ENCODE measurements at places on chromosomes 7 and 10.

- no peak for DNase-seq
Observed at GRCh38 chr10:29992914-29993313, 66.5 kb downstream of the JCAD start.

- DNase-seq, result no peak
Observed at GRCh38 chr10:24177636-24178035, 31.3 kb upstream of the KIAA1217 start.

DNA sequence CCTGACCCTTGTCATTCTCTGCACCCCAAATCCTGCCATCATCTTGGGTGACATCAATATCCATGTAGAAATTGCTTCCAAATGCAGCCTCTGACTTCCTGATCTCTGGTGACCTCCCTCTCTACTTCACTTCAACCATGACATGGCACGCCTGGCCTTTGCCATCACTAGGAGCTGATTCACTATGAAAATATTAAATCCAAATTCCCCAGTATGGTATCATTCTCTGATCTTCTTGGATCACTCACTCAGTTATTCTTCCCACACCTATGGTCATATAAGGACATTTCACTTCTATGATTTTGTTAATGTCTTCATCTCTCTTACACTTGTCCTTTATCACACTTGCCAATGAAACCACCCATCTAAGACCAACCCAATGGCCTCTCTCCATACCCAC is 73.7 kb upstream of the ODAD2 start:
- DNase-seq, result no peak

- DNase-seq, result no peak
Observed at GRCh38 chr10:94232711-94233383, 129.9 kb downstream of the NOC3L start.

GRCh38 chr10:101092881-101093354 is 31.1 kb downstream of the KAZALD1 start:
- DNase-seq, result no peak

GRCh38 chr7:50379082-50379481 is 71.1 kb downstream of the FIGNL1 start:
- peak; percentile 72 for DNase-seq

DNA sequence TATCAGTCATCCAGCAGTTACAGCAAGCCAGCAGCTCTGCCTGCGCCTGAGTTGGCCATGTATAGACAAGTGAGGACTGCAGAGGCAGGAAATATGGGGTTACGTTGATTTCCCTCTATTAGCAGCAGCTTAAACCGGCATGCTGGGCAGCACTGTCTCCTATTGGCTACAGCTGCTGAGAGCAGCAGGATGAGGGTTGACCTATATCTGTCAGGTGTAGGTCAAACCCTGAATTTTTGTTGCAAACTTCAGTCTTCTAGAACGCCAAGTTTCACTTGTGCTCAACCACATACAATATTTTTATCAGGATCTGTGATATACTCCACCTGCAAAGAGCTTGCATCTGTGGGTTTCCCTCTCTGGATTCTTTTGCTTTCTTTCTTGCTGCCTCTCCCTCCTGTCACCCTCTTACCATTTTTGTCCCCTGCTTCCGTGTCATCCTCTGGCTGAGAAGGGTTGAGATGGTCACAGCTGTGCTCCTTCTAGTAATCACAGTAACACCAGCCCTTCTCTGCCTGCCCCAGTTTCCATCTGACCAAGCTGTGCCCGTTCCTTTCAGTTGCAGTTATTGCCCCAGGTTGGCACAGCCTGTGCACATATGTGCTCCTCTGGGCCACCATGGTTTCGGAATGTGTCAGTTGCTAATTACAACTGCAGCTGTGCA is 23.8 kb upstream of the GLCCI1 start:
- no peak for DNase-seq

GRCh38 chr10:31623466-31623865 is 304.4 kb downstream of the ZEB1 start:
- DNase-seq, result no peak

DNA sequence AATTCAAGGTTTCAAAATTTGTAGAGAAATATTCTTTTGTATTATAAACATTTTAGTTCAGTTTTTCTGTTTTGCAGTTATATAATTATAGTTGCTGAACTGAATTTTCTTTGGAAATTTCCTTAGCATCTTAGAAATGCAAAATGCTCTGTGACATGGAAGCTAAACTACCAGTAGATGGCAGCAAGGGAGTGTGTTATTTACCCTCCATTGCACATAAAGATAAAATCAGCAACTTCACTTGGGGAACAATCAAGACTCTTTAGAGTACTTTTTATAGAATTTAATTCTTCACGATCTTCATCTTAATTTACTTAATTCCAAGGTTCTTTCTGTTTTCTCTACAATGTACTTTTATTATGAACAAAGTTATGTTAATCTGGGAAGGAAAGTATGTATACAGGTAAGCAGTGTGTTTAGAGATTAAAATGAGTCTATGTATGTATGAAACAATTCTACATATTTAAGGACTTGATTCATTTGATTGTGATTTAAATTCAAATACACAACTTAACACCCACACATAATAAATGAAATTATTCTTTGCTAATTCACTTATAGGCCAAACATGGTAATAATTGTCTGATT is 404.2 kb downstream of the THSD7A start:
- DNase-seq, result peak; percentile 11

DNA sequence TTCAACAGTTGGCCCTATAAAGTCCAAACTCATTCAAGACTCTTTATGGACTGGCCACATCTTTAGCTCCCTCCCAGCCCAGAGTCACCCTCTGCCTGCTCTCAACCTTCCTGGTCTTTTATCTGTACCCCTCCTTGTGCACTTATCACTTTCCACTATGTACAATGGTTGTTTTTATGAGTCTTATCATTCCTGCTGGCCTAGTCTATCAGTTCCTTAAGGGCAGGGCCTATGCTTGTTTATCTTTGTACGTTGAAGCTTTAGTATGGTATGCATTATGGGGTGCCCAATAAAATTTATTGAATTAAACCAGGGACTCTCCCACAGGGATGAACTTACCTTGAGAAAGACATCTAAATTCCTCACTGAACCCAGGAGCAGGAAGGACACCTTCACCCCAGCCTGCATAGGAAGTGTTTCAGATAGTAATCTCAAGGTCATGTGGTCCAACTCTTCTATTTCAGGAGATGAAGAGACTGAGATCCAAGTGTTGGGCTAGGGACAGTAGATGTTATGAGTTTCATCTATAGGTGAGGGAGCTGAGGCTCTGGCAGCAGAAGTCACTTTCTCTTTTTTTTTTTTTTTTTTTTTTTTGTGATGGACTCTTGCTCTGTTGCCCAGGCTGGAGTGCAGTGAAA is 13.3 kb upstream of the PDCD4 start:
- no peak for DNase-seq

GRCh38 chr7:100799037-100799896 is 28.1 kb downstream of the EPHB4 start:
- DNase-seq, result peak; percentile 38

DNA sequence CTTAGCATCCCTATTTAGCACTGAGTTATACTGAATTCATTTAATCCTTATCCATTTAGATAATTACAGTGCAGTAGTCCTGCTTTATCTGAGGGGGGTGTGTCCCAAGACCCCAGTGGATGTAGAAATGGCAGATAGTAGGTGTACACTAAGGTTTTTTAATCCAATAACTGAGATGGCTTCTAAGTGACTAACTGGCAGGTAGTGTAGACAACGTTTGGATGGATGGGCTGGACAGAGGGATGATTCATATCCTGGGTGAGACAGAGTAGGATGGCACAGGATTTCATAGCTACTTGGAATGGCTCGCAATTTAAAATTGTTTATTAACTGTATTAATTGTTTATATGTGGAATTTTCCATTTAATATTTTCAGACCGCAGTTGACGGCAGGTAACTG is 295.6 kb downstream of the CCDC3 start:
- DNase-seq, result no peak

DNA sequence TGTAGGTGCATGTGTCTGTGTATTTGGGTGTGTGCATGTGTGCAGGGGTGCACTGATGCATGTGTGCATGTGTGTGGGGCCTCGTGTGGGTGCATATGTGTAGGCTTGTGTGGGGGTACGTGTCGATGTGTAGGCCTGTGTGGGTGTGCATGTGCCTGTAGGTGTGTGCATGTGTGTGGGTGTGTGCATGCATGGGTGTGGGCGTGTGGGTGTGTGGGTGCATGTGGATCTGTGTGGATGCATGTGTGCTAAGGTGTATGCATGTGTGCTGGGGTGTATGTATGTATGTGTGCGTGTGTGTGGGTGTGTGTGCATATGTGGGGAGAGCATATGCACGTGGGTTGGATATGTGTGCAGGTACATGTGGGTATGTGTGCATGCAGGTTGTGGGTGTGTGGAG is 73.2 kb downstream of the NKX6-2 start:
- DNase-seq, result no peak

DNA sequence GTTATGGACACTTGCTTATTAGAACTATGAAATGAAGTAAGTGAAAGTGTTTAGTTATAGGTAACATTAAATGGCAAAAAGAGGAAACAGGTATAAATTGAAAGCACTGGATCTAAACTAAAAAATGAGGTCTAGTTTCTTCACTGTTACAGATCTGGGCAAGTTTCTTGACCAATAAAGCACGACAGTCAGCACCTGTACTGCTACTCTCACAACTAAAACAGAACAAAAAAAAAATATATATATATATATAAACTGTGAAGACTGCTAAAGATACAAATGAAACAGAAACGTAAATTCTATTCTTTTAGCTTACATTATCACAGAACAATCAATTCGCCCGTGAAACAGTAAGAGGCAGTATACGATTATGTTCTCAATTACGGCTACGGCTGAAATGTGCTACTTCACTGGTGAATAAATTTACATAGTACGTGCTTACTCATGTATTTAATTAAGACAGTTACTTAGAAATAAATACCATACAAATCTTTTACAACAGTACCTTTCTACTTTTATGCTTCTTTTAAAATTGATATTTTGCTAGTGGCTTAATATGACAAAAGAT is 4.2 kb downstream of the AHR start:
- peak; percentile 33 for DNase-seq

DNA sequence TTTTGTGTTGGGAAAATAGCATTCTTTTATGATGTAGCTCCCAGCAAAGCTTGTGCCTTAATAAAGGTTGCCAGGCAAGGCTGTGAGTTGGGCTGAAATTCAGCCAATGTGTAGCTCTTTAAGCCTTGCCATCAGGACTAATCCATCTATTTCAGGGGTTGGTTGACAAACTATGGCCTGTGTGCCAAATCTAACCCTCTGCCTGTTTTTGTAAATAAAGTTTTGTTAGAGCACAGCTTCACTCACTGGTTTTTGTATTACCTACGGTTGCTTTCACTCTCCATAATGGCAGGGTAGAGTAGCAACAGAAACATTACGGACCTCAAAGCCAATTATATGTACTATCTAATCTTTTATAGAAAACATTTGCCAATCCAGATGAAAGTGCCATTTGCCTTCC is 638.1 kb upstream of the POT1 start:
- DNase-seq, result no peak

DNA sequence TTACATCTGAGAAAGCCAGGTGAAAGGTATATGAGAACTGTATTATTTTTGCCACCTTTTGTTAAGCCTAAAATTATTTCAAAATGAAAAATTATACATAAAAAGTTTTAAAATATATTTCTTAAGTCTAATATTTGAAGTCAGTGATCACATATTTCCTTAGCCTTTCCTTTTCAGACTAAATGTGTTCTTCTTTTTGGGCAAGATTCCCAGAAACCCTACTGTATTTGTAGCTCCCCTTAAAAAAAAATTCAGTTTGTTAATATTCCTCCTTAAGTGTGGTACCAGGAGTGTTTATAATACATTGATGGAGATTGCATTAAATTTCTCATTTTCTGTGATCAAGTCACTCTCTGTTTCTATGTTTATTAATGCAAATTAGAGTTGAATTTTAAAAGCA is 22.8 kb downstream of the DNAJC1 start:
- no peak for DNase-seq

DNA sequence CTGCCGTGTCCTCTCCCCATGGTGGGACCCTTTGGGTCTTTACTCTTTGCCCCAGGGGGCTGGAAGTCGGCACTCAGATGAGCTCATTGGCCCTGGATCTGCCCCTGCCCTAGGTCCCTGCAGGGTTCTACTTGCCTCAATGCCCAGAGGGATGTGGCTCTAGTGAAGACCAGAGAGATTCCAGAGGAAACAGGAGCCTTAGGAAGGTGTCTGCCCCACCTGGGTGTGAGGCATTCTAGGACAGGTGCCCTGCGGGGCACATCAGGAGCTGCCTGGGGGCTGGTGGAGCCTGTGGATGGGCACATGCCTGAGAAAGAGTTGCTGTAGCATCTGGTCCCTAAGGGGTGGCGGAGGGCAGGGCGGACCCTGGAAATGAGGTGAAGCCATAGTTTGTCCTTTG is 128.6 kb downstream of the ADCY1 start:
- no peak for DNase-seq
